ENCODE measurements at places on chromosomes 16 and 17.

DNA sequence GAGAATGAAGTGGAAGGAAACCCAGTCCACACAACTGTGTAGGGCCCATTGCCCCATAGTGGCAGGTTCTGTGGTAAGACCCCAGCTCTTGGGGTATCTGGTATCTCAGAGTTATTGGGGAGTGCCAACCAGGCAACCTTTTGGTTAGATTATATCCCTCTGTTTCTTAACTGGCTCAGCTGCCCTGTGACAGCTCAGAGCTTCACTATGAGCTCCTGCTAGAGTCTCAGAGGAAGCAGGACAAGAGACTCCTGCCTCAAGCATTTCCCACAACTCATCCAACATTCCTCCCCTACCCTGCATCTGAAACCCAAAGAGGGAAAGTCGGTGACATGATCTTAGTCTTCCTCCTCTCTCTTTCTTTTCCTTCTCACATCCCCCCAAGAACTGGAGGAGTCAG is 292.3 kb downstream of the SHISA9 start:
- no peak for DNase-seq

DNA sequence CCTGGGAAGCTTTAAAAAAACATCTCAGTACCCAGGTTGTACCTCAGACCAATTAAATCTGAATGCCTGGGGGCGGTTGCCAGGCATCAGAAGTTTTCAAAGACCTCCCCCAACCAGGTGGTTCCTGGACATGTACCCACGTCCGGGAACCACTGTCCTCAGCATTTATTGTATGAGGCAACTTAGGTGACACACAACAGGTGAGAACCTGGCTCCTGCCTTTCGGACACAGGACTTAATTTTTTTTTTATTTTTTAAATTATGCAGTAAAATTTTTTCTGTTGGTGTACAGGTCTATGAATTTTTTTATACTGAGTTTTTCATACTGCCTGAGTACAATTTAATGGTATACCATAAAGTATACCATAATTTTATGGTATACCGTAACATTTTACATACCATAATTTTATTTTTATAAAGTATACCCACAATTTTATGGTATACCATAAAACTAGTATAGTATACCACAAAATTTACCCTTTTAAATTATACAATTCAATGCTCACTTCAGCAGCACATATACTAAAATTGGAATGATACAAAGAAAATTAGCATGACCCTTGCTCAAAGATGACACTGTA is 38.7 kb upstream of the DHX8 start:
- DNase-seq: no peak

GRCh38 chr16:83954577-83955016 is 1.6 kb downstream of the OSGIN1 start:
- DNase-seq: no peak

DNA sequence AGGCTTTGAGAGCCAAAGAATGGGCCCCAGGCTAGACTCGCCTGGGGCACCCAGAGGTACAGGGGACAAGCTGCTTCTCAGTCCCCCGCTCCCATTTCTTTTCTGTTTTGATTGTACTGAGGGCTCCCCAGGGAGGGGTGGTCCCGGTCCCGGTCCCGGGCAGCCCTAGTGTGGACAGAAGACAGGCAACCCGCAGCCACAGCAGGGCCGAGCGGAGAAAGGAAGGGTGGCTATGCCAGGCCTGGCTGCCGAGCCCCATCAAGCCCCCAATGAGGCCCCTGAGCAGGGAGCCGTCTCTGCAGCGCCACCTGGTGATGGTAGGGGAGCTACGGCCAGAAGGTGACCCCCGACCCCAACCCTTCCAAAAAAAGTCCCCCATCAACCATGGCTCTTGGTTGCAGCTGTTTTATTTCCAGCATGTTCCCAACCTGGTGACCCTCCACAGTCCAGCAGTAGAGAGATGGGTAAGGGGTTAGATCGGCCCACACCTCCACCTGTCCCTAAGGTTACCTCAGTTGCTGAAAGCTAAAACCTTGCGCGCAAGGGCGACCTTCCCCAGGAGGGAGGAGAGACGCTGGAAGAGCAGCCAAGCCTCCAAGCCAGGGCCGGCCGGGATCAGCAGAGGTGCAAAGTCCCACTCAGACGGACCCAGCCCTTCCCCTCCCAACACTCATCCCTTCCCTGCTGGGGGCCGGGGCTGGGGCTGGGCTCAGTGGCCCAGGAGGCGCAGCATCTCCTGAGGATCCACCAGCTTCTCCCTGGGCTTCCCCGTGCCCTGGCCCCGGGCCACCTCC is 2.6 kb upstream of the GRIN2C start:
- DNase-seq: no peak

DNA sequence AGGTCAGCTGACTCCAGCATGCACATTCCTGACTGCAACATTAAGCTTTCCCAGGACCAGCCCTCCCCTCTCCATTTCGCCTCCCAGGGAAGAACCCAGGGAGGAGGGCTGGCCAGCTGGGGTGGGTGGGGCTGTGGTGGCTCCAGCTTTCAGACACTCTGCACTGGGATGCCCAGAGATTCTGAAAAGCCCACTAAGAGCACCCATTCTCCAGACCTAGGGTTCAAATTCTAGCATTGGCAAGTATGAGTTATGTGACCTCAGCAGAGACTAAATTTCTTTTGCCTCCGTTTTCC is 7.8 kb downstream of the DLX3 start:
- no peak for DNase-seq

DNA sequence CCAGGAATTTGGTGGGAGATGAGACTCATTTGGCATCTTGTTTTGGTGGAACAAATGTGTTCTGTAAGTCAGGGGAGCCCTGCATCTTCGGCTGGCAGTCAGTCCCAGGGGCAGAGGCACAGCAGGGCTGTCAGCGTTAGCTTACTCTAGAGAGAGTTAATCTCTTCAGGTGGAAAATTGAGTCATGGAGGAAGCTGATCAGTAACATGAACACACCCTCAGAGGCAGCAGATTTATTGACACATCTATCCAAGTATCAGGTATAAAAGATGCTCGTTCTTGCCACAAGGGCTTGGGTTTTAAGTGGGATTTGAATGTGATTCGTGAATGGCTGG is 55.2 kb downstream of the EPN2 start:
- DNase-seq: no peak

DNA sequence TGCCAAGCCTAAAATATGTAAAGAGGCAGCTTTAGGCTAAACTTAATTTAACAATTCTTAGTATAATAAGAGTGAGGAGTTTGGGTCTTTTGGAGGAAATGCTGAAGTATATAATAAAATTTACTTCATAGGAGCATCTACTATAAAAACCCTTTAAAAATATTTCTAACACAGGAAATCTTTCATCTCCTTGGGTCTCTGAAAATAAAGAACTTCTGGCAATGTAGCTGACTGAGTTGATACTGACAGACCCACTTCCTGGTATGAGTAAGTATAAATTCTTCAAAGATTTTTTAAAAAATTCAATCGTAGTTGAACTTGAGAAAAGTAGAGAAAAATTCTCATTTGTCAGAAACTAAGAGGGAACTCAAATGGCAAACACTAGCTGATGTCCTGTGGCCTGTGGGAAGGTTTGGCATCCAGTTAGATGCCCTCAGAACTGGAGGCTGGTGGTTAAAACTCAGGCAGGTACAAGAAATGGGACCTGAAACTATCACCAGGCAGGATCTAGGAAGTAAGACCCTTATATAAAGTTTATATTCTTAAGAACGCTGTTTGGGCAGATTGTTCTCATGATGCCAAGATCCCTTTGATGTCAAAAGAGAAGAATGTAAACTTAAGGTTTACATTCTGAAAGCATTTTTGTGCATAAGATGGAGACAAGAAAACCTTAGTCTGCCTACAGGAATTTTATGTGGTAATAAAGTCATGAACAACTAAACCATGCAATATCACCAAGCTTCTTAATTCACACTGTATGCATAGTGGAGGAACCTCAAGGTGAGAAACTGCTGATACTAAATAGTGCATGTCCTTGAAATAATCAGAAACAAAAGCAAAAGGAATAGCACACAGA is 6.2 kb downstream of the KRTAP4-6 start:
- no peak for DNase-seq

GRCh38 chr16:11046382-11046931 is 102.1 kb downstream of the CLEC16A start:
- DNase-seq: no peak

- no peak for DNase-seq
Observed at GRCh38 chr17:7633093-7633492, 3.2 kb downstream of the SHBG start.

GRCh38 chr16:15658149-15658548 is 8.1 kb downstream of the NDE1 start:
- no peak for DNase-seq

All from BJ (cell line).